ENCODE measurements at places on chromosomes 11 and 22. TPM values are rescaled to one million over a fixed set of nuclear protein-coding genes. Genes with fewer than 3 reads are reported as not detected.

Gene SLC16A8
- total RNA-seq = not detected

DNA sequence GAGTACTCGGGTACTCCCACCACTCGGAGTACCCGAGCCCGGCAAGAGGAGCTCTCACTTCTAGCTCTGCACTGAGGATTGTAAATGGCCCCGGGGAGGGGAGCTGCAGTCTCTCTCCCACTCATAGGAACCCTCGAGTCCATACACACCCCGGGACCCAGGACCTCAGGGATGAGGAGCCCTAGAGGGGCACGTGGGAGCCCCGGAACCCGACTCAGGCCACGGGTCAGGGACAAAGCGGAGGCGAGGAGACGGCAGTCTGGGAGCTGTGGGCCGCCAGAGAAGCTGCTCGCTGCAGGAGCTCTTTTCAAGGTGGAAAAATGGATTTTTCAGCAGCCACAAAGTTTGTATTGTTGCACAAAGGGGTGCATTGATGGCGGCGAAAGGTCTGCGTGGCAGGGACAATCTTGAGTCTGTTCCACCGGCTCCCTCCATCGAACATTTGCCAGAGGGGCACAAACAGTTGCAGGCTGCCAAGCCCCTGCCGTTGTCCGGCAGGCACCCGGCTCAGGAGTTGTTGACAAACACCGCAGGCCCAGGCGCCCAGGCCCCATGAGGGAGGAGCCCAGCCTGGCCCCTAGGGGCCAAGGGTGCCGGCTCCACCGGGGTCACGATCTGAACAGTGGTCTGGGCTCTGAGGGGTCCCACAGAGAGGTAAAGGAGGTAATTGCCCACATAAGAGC is 5.7 kb upstream of the FLI1 start:
- DNase-seq = no peak
- H3K4me1 ChIP-seq = peaks cover 43% of the 10 kb centered on the region
- H3K4me3 ChIP-seq = no peak overlapping the region
- H3K27me3 ChIP-seq = peaks cover 35% of the 10 kb centered on the region
- H3K36me3 ChIP-seq = no peaks in the 10 kb centered on the region
- no peak overlapping the region for H3K27ac ChIP-seq

DNA sequence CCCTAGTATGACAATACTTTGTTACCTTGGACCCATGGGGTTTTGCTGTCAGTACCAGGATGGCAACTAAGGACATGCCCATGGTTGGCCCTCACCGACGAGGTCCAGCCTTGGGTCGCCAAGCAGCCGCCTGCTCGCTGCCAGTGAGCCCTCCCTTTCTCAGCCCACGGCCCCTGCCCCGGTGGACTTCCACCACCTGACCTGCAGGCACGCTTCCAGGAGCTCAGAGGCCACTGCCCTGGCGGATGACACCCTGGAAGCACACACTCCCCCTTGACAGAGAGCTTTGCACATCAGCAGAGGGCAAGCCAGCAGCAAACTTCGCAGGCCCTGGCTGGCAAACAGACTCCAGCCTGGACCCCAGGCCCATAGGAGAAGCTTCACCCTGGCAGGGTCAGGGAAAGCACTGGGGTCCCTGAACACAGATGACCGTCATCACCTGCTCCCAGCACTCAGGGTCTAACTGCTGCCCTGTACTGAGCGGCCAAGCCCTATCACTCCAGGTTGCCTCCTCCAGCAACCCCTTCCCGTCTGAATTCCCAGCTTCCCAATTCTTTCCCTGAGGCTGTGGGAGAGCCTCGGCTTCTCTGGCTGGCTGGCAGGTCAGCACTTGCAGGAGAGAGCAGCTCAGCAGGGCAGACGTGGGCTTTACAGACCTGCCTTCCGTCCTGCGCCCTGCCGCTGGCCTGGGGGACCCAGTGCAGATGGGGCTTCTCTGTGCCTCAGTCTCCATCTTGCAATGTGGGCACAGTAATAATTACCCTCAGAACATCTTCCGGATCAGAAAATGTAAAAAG is 2.7 kb upstream of the PPARA start:
- H3K27me3 ChIP-seq = peaks cover 10% of the 10 kb centered on the region
- no peak overlapping the region for H3K4me3 ChIP-seq
- DNase-seq = no peak
- H3K4me1 ChIP-seq = peaks cover 11% of the 10 kb centered on the region

DNA sequence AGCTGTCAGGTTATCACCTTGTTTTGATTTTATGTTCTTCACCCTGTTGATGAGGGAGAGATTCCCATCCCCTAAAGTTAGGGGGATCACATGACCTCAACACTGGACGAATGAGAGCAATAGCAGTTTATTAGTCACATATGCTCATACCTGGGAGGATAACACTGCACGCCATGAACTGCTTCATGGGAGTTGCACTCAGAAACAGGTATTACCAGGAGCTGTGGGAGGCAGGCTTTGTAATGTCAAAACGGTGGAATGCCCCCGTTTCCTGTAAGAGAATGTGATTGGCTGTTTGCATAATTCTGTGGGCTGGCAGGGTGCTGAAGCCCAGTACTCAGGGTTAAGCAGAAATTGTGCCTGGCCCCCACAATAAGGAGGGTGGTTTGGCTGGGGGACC is 3.2 kb upstream of the THY1 start:
- DNase-seq = no peak
- peaks cover 33% of the 10 kb centered on the region for H3K27me3 ChIP-seq
- no peaks in the 10 kb centered on the region for H3K4me1 ChIP-seq
- no peaks in the 10 kb centered on the region for H3K36me3 ChIP-seq
- H3K27ac ChIP-seq = no peak overlapping the region

All from endothelial cell of umbilical vein (primary cell).